ENCODE measurements at places on chromosomes 16 and 17. TPM values are rescaled to one million over a fixed set of nuclear protein-coding genes. Genes with fewer than 3 reads are reported as not detected.
A peak's percentile ranks its signal among the peaks of the same experiment; 100 is the strongest.

The TP53TG3C gene
- total RNA-seq: not detected

The ELMO3 gene
- total RNA-seq: 6.5 TPM

The MEFV gene
- total RNA-seq: 11.3 TPM

The NOG gene
- total RNA-seq: 2.7 TPM

The RUSF1 gene
- total RNA-seq: 82.7 TPM

The GDPD3 gene
- total RNA-seq: 5.8 TPM

The STH gene
- not detected for total RNA-seq

The ARHGAP44 gene
- total RNA-seq: 28.3 TPM

The CCL13 gene
- 4.4 TPM for total RNA-seq

The SLC38A8 gene
- not detected for total RNA-seq

The TP53TG3D gene
- not detected for total RNA-seq

- no peak for DNase-seq
- H3K27ac ChIP-seq: peak overlapping the region; percentile 2
- H3K4me3 ChIP-seq: no peak overlapping the region
- no peaks in the 10 kb centered on the region for H3K36me3 ChIP-seq
Observed at GRCh38 chr16:85125570-85126393, 13.5 kb upstream of the CIBAR2 start.

GRCh38 chr16:22364241-22364640 is 10.2 kb downstream of the CDR2 start:
- no peaks in the 10 kb centered on the region for H3K27me3 ChIP-seq
- no peak overlapping the region for H3K27ac ChIP-seq

DNA sequence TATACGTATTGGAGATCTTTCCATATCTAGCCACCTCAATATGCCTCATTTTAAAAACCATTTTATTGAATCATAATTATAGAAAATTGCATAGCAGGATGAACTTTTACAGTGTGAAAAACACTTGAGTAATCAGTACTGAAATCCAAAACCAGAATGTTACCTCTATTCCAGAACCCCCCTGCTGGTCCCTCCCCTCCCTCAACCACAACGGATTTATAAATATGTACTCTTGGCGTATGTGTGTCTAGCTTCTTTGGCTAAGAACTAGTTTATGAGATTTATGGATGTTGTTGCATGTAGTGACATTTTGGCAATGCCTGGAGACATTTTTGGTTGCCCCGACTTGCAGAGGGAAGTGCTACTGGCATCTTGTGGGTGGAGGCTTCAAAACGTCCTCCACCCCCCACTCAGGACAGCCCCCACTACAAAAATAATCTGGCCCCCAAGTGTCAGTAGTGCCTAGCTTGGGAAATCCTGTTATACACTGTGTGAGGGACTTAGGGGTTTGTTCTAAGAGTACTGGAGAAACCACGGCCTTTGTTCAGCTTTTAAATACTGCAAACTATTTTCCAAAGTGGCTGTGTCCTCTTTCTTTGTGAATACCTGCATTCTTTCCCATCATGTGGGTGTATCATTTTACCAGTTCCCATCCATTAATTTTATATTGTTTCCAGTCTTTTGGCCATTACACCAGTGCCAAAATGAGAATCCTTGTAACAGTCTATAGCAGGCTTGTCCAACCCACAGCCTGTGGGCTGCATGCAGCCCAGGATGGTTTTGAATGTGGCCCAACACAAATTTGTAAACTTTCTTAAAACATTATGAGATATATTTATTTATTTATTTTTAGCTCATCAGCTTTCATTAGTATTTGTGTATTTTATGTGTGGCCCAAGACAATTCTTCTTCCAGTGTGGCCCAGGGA is 23.7 kb downstream of the ITPRIPL2 start:
- H3K4me1 ChIP-seq: peaks cover 25% of the 10 kb centered on the region
- H3K27ac ChIP-seq: peak overlapping the region; percentile 34
- no peak overlapping the region for H3K4me3 ChIP-seq
- no peaks in the 10 kb centered on the region for H3K27me3 ChIP-seq
- H3K36me3 ChIP-seq: no peaks in the 10 kb centered on the region

DNA sequence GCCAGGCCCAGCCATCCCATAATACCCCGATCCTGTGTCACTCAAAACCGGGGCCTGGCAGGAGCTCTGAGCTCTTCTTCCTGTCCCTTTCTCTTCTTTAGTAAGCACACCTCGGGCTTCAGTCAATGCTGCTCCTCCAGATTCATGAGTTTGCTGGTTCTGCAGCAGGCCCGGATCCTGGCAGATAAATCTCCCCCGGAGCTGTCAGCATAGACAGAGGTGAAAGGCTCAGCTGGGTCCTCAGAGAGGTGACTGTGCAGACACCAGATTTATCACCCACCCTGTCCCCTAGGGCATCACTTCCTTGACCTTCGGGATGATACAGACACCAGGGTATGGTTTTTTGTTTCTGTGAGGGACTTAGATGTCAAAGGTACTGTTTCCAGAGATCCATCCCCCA is 242.5 kb upstream of the N4BP1 start:
- no peak overlapping the region for H3K4me3 ChIP-seq
- no peaks in the 10 kb centered on the region for H3K4me1 ChIP-seq
- no peaks in the 10 kb centered on the region for H3K36me3 ChIP-seq
- H3K27me3 ChIP-seq: no peaks in the 10 kb centered on the region

- H3K4me1 ChIP-seq: no peaks in the 10 kb centered on the region
- peak overlapping the region; percentile 90 for H3K4me3 ChIP-seq
- H3K27me3 ChIP-seq: no peaks in the 10 kb centered on the region
- peak; percentile 78 for DNase-seq
- no peaks in the 10 kb centered on the region for H3K36me3 ChIP-seq
- H3K27ac ChIP-seq: peak overlapping the region; percentile 29
Observed at GRCh38 chr17:45584092-45585036, 93.8 kb upstream of the PLEKHM1 start.

DNA sequence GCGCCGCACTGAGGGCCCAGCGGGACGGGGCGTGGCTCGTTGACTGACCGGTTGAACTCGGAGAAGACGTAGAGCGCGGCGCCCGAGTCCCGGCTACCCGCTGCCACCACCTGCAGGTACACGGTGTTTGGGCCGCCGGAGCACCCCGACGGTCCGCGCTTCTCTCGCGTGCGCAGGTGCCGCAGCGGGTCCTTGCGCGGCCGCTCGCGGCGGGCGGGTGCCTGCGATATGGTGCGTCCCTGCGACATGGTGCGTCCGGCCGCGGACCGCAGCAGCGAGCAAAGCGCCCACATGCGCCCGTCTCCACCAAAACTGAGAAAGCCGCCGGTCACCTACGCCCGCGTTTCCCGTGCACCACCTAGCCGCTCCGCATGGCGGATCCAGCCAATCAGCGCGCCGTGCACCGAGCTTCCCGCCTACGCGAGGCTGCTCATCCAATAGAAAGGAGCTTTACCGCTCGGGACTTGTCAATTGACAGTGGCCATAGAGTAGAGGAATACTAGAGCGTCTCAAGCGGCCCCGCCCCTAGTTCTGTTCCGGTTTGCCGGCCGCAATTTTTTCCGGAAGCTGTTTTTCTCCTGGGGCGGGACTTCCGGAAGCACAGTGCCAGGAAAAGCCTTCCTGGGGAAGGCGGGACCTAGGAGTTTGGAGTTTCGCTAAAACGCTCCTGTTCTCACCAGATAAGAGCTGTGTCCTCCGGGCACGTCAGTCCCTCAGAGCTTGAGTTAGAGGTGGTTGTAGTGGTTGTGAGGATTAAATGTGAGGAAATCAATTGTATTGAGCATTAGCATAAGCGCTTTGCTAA is at the start of gene ELAC2:
ELAC2 (minus strand) TSS at position 373 of the 805 bp plus-strand sequence; CDS start at position 293, 80 bp downstream.
- H3K27ac ChIP-seq: peak within 1 kb of the TSS; percentile 95
- H3K27me3 ChIP-seq: no peaks in the 10 kb centered on the region
- peak within 1 kb of the TSS; percentile 98 for H3K4me3 ChIP-seq

GRCh38 chr17:18039535-18040260 is 490 bp downstream of the GID4 start:
- H3K27ac ChIP-seq: peak overlapping the region; percentile 85
- no peaks in the 10 kb centered on the region for H3K27me3 ChIP-seq
- peaks cover 4% of the 10 kb centered on the region for H3K36me3 ChIP-seq
- peak; percentile 14 for DNase-seq
- H3K4me1 ChIP-seq: peaks cover 6% of the 10 kb centered on the region
- peak overlapping the region; percentile 87 for H3K4me3 ChIP-seq

DNA sequence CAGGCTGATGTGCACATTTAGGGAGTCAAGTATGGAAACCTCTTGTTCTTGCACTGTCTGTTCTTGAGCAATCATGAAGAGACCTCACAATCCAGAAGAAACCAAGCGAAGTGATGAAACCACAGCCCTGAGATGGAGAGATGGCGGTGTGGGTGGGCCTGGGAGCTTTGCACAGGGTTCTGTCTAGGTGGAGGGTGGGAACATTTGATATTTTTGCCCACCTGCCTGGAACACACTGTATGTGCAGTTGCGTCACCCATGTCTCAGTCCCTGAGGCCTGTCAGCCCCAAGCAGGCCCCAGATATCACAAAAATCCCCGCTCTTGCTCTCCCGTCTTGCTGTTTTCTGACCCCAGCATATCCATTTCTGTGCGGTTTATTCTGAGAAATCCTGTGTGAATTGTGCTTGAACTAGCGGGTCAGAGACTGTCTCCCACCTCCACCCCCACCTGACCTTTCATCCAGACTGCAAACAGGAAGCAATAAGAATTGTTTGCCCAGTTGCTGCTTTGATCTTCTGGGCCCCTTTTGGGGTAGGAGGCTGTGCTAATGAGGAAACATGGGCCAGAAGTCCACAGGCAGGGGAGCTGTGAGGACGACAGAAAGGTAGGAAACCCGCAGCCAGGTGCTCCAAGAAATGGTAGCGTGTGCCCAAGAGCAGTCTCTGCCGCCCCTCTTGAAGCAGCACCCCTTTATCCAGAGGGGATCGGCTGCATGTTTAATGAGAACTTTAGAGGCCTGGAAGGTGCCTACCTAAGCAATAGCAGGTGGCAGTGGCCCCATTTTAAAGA is 183.8 kb downstream of the CCDC182 start:
- no peaks in the 10 kb centered on the region for H3K27me3 ChIP-seq
- no peak overlapping the region for H3K27ac ChIP-seq
- H3K36me3 ChIP-seq: no peaks in the 10 kb centered on the region
- DNase-seq: no peak

DNA sequence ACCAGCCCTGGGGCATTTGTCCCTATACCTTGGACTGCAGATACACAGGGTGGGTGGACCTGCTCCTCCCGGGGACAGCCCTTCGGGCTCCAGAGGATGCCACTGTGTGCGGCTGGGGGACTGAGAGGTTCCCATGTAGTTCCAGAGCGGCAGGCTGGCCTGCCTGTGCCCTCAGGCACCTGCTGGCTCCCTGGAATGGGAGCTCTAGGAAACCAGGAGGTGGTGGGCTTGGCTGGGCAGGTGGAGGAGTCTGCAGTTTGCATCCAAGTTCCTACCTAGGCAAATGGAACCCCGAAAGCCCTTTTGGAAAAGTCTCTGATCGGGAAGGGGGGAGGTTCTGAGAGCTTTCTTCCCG is 982 bp downstream of the DBNDD1 start:
- DNase-seq: no peak
- H3K27me3 ChIP-seq: no peaks in the 10 kb centered on the region
- no peaks in the 10 kb centered on the region for H3K4me1 ChIP-seq

- H3K36me3 ChIP-seq: no peaks in the 10 kb centered on the region
- DNase-seq: peak; percentile 59
- H3K27ac ChIP-seq: no peak overlapping the region
- H3K27me3 ChIP-seq: no peaks in the 10 kb centered on the region
- no peak overlapping the region for H3K4me3 ChIP-seq
- H3K4me1 ChIP-seq: no peaks in the 10 kb centered on the region
Observed at GRCh38 chr16:11211977-11212797, 43.8 kb downstream of the SOCS1 start.

GRCh38 chr16:8850279-8850885 is 18.4 kb downstream of the CARHSP1 start:
- no peak for DNase-seq
- H3K4me1 ChIP-seq: no peaks in the 10 kb centered on the region
- H3K4me3 ChIP-seq: no peak overlapping the region
- H3K27ac ChIP-seq: peak overlapping the region; percentile 44
- H3K27me3 ChIP-seq: no peaks in the 10 kb centered on the region

DNA sequence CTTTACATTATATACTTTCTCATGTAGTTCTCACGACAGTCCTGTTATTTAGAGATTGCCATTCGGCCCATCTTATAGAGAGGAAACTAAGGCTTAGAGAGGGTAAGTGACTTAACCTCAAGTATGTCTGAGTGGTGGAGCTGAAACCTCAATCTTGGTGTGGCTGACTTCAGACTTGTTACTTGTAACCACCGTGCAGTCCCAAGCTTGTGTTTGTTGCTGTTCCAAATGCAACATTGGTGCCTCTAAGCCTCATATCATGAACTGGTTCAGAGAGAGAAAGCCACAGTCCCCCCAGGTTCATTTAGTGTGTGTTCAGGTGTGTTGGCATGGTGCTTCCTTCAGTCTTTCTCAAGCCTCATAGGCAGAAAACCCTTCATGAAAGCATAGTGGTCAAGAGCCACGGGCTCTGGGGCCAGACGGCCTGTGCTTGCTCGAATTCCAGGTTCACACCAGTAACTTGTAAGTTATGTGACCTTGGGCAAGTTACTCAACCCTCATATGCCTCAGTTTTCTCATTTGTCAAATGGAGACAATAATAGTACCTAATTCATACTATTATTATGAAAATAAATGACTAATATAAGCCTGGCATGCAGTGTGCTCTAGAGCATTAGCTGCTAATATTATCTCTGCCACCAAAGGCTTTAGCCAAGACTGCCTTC is 39.9 kb downstream of the CDH1 start:
- H3K4me3 ChIP-seq: no peak overlapping the region
- peaks cover 5% of the 10 kb centered on the region for H3K4me1 ChIP-seq
- no peaks in the 10 kb centered on the region for H3K36me3 ChIP-seq
- no peaks in the 10 kb centered on the region for H3K27me3 ChIP-seq

GRCh38 chr16:28555561-28555960 is 1.8 kb downstream of the SGF29 start:
- H3K36me3 ChIP-seq: peaks cover 8% of the 10 kb centered on the region
- H3K4me3 ChIP-seq: no peak overlapping the region
- H3K27me3 ChIP-seq: no peaks in the 10 kb centered on the region
- no peak for DNase-seq

DNA sequence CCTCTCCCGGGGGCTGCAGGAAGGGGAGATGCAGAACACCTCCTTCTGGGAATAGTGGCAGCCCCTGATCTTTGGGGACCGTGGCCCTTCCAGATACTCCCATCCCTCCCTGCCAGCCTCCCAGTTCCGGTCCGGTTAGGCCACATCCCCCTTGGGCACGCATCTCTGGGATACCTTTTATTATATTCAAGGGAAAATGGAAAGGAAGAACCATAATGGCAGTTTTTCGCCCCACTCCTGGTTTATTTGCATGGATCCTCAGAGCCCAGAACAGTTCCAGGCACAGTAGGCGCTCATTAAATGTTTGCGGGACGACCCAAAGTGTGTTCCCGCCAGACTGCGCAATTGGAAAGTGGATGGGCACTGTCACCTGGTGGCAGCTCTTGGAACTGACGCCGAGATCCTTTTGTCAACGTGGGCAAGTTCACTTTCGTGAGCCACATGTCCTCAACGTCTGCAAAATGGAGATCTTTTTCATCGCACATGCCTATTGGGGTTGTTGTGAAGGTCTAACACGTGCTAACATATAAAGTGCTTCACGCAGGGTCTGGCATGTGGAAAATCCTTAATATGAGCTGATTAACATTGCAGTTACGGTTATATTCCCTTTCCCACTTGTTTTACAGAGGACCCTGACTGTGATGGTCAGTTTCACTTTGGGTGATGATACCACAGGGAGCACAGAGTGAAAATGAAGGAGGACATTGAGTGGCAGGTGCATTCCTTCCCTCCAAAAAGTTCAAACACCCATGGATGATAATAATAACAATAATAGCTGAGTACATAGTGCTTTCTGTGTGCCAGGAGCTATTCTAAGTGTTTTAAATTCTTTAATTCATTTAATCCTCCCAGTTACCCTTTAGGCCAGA is 1.7 kb upstream of the GPRC5B start:
- peaks cover 27% of the 10 kb centered on the region for H3K4me1 ChIP-seq
- H3K27ac ChIP-seq: no peak overlapping the region
- peak; percentile 85 for DNase-seq
- no peaks in the 10 kb centered on the region for H3K36me3 ChIP-seq
- H3K4me3 ChIP-seq: no peak overlapping the region

All from lung (tissue), 17 donors.